ENCODE measurements at places on chromosomes 4 and X.

- DNase-seq = no peak
These were observed 721.6 kb downstream of the RPA4 start for GRCh38 chrX:97605271-97605670.

DNA sequence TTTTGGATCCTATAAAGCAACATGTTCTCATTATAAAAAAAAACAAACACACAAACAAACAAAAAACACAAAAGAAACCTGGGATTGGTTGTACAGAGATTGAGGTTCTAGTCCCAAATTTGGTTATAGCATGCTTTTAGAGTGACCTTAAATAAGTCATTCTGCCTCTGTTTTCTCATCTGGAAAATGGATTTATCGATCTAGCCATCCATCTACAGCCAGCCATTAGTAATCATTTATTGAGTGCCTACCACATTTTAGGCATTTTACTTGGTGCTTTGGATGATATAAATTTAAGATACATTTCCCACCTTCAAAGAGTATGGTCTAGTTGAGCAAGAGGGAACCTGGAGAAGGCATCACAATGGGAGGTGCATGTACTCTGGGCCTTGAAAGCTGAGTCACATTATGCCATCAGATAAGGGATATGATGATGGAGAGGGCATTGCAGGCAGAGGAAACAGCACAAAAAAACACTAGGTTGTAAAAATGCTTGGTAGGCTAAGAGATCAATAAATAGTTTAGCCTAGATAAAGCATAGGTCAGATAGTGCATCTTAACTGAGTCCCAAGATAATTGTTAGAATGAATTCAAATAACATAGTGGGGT, 91.4 kb downstream of the HEPH start:
- no peak for DNase-seq

GRCh38 chrX:154478728-154479622, at the start of gene LAGE3:
Gene LAGE3, minus strand, starts transcription at chrX:154479281. Its CDS starts 366 bp downstream, at chrX:154478915.
- DNase-seq = peak; percentile 88

DNA sequence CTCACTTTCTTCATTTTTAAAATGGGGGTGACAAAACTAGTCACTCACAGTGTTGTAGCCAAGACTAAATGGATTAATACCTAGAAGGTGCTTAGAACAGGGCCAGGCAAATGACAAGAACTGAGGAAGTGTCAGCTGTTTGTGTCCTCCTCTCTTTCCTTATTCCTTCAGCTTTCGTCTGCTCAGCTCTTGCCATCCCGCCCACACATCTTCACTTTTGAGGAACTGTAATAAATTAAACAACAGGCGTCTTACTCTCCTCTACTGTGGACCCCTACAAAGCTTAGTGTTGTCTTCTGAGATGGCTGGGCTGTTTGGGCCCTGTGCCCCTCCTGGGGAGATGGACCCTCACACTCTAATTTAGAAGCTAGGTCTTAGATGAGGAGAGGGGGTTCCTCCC, 2.7 kb downstream of the HPSE start:
- no peak for DNase-seq

DNA sequence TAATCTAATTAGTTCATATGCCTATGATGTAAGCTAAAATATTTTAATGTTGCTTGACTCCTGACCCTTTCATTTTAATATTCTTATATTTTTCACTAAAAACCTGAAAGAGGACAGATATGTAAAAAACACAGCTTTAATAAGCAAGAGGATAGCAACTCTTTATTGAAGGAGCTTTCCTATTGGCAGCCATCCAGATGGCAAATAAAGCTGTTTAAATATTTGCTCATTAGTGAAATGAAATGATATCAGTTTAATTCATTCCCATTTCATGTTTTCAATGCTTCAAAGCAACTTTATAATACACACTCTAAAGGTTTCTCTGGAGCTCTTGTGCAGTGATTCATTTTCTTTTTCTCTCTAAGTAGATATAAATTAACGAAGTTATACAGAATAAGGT, 473.4 kb downstream of the PCDH7 start:
- no peak for DNase-seq

GRCh38 chr4:139690419-139690818, 24.8 kb downstream of the MGST2 start:
- DNase-seq = no peak

DNA sequence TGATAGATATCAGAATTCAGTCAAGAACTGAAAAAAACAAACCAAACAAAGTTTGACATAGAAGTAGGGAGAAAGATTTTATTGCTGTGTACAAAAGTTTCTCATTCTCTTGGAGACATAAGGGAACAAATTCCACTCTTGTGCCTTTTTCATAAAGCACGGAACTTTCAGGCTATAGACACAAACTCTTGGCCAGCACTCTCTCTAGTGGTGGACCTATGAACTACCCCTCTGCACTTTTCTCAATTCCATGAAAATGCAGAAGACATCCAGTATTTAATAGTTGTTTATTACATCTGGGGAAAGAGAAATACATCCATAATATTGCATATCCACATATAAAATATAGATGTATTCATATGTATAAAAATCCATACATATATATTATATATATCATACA, 291.6 kb upstream of the HS3ST1 start:
- peak; percentile 45 for DNase-seq

GRCh38 chr4:47926667-47927258, 12.4 kb upstream of the NFXL1 start:
- DNase-seq = peak; percentile 94
